ENCODE measurements at places on chromosomes 5 and 9.

- DNase-seq = no peak
Measured at GRCh38 chr5:32989815-32990214, 278.7 kb downstream of the NPR3 start.

- DNase-seq = peak; percentile 14
Measured at GRCh38 chr5:154647114-154647760, 107.9 kb upstream of the LARP1 start.

GRCh38 chr9:136488247-136489214, 5.7 kb upstream of the SEC16A start:
- DNase-seq = no peak

- no peak for DNase-seq
Measured at GRCh38 chr9:129289131-129289731, 111.2 kb upstream of the IER5L start.

DNA sequence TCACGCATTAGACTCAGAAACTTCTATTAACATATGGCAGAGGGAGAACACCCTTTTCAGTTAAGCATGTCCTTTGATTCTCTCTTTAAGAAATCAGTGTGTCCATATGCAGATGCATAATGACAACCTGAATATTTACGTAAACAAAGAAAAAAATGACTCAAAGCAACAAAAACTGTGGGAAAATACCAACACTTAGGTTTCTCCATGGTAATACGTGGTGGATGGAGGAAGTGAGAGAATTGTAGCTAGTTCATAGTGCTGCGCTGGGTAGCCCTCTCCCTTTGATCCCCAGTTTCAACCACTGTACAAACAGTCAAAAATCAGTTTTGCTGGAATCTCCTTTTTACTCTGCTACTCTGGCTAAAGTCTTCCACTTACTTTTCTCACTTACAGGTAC, 2.0 kb upstream of the MAP3K1 start:
- no peak for DNase-seq

GRCh38 chr5:135163964-135164363, 129.9 kb upstream of the PITX1 start:
- no peak for DNase-seq

DNA sequence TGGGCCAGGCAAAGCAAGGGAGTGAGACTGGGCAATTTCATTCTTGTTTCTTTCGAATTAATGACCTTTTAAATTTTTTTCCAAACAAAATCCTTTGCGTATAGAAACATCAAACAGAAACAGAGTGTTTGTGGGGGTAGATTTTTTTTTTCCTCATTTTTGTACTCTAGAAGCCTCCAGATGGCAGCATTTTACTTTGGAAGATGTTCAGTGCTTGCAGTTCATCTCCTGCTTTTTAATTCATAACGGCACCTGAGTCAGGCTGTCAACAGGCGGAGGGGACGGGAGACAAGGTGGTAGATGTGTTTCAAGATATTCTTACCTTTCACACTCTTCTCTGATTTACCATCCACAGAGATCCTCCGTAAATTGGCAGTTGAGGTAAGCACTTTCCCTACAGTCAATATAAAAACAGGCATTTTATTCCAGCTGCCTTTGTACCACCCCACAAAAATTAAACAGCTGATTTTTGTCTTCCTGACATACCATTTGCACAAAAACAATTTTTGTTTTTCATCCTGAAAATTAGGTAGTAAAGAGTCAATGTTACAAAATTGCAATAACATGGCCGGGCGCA, 99.5 kb upstream of the FBXL17 start:
- DNase-seq = peak; percentile 20

DNA sequence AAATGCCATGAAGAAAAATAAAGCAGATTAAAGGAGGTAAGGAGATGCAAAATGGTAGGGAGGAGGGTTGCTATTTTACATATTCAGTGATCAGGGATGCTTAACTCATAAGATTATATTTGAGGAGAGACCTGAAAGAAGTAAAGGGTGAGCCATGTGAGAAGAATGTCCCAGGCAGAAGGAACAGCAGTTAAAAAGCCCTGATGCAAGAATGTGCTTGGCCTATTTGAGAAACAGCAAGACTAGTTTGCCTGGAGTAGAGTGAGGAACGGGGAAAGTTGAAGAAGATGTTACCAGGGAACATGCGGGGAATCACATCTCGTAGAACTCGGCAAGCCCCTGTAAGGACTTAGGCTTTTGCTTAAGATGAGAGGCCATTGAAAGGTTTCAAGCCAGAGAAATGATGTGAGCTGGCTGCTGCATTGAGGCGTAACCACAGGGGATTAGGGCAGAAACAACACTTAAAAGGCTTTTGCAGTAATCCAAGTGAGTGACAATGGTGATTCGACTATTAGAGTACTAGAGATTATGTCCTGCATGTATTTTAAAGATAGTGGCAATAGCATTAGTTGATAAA, 198.7 kb downstream of the VPS13A start:
- peak; percentile 30 for DNase-seq

DNA sequence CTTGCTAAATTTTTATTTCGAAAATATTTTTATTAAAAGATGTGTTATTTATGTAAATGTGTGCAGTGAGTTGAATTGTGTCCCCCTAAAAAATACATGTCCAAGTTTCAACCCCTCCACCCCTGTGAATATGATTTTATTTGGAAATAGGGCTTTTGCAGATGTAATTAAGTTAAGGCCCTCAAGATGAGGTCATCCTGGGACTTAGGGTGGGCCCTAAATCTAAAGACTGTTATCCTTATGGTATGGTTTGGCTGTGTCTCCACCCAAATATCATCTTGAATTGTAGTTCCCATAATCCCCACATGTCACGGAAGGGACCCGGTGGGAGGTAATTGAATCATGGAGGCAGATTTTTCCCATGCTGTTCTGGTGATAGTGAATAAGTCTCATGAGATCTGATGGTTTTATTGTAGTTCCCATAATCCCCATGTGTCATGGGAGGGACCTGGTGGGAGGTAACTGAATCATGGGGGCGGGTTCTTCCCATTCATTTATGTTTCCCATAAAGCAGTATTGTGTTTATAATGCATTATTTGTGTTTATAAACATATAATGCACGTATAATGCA, 1.5 kb upstream of the TMED7 start:
- no peak for DNase-seq

GRCh38 chr5:78744951-78745534, 96.5 kb upstream of the LHFPL2 start:
- peak; percentile 25 for DNase-seq

DNA sequence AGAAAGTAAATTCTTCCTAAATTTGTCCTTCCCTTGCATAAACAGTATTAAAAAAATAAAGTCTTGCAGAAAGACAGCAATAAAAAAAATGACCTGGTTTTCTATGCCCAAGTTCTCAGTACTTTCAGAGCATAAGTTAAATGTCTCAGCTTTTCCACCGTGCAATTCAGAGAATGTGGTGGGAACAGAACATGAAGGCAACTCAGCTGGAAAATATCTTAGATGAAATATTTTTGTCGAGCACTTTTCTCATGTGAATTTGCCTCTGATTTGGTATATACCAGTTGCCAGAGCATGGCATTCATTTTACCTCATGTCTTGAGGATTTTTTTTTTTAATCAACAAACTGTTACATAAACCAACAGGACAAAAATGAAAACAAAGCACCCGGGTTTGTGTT, 176.1 kb downstream of the CETN3 start:
- DNase-seq = no peak

DNA sequence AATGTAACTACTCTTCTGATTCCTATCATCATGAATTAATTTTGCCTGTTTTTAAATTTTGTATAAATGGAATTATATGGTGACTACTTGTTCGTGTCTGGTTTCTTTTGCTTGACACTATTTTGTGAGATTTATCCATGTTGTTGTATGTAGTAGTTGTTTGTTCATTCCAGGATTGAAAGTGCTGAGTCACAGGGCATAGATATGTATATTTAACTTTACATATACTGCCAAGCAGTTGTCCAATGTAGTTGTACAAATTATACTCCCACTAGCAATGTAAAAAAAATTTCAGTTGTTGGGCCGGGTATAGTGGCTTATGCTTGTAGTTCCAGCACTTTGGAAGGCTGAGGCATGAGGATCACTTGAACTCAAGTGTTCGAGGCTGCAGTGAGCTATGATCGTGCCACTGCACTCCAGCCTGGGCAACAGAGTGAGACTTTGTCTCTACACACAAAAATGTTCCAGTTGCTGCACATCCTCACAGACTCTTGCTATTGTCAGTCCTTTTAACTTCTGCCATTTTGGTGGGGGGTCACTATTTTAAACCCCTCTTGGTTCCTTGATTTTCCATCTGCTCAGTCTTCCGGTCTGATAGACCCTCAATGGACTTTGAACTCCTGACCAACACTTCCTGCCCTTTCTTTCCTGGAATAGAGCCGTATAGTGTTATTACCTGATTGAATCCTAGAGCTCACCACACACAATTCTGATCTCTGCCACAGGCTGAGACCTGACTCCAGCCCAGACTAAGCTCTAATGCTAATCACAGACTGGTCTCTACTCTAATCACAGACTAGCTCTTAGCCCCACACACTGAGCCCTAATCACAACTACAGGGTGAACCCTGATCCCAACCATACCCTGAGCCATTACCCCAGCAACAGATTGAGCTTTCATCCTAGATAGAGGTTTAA, 69.3 kb upstream of the MELK start:
- no peak for DNase-seq

DNA sequence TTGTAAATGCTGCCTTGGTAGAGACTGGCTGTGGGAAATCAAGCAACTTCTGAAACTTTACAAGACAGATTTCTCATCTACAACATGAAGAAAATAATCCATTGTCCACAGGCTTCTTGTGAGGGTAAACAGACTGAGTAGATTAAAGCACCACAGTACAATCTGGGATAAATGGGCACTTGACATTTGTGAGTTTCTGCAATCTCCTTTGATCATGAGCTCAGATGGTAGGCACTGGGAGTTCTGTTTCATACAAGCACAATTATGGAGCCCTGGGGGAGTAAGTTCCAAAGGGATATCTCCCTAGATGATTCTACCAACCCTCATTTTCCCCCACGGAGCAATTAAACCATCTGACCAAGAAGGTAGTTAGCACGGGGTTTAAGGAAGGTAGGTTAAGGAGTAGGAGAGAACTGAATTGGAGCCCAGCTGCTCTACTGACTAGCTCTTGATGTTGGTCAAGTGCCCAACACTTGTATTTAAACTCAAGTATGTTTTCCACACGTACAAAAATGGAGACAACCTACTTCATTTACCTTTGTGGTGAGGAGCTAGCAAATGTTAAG, 479.5 kb upstream of the TNC start:
- DNase-seq = no peak

DNA sequence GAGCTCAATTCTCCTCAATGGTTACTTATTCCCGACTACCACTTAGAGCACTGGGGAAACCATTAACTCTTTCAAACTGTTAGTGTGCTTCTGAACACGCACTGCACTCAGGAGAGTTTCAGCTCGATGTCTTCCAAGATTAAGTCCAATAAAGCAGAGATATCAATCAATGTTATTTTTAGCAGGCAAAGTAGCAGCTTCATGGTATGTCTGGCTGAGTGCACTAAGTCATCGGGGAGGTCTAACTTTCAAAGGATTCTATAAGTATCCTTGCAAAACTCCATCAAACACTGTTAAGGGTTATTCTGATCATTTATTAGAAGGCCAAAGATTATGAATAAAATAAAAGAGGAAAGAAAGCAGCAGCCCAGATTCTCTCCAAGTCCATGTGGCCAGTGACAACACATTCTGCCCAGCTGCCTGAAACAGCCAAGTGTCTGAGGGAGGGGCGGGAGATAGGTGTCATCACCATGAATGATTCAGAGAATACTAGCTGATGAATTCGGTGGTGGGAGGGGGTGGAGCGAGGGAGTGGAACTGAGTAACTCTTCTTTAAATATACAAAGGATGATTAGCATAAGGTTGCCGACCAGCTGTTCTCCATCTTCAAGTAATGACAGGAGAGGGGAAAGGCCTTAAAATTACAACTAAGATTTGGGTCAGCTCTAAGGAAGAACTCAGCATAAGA, 21.3 kb downstream of the NREP start:
- peak; percentile 87 for DNase-seq

DNA sequence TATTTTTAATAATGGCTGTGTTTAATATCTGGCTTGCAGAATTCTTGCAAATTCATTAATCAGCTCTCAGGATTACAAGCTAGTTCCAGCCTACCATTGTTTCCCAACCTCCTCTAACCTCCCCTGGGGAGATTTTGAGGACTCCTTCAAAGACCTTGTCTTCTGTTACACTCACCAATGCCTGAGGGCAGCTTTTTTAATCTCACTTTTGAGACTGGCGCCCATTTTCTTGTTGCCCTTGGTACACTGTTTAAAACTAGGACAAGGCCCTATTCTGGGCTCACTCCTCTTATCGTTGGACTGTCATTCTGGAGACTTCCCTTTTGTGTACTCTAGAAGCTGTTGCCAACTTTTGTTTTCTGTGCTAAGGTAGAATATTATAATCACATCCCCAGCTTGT, 13.6 kb upstream of the EQTN start:
- no peak for DNase-seq

- no peak for DNase-seq
Measured at GRCh38 chr9:81408951-81409350, 280.4 kb downstream of the TLE1 start.

GRCh38 chr9:90659650-90660364, 17.2 kb upstream of the DIRAS2 start:
- DNase-seq = peak; percentile 31

- DNase-seq = no peak
Measured at GRCh38 chr5:175696139-175696854, 38.4 kb downstream of the HRH2 start.

DNA sequence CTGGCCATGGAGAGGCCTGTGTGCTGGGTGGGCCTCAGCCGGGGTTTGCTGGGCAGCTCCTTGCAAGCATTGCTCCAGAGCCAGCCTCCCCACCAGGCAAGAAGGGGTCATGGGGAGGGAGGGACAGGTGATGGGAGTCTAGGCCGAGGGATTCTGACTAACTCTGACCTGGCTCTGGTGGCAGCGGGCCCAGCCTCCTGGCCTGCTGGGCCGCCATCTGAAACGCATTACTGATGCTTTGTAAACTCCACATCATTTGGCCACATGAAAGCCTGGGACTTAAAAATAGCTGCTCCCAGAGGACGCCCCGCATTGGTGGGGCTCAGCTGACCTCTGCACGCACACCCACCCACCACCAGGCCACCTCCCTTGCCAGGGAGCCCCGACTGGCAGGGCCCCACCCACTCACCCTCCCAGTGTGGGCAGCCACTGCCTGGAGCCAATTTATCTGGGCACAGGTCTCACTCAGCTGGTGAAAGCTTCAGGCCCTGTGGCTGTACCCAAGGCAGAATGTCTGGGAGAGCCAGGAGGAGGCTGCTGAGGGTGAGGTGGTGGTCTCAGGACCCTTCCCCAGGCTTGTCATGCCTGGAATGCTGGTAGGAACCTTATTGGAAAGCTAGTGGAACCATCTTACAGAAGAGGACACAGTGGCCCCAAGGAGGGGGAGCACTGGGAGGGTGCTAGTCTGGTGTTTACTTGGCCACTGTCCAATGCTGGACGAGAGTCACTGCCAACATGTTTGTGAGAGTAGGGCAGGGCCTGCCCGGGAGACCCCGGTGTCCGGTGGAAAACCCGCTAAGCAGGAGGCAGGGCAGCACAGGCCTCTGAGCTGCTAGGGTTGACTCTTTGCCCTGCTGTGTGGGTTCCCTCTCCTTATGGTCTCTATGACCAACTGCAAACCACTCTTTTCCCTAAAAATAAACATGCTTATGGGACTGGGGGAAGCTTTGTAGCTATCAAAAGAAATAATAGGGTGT, 10.8 kb downstream of the TCF7 start:
- peak; percentile 95 for DNase-seq
